ENCODE measurements at places on chromosomes 6 and 20.

- no peak for DNase-seq
Observed at GRCh38 chr6:133937909-133938308, 15.1 kb upstream of the TBPL1 start.

DNA sequence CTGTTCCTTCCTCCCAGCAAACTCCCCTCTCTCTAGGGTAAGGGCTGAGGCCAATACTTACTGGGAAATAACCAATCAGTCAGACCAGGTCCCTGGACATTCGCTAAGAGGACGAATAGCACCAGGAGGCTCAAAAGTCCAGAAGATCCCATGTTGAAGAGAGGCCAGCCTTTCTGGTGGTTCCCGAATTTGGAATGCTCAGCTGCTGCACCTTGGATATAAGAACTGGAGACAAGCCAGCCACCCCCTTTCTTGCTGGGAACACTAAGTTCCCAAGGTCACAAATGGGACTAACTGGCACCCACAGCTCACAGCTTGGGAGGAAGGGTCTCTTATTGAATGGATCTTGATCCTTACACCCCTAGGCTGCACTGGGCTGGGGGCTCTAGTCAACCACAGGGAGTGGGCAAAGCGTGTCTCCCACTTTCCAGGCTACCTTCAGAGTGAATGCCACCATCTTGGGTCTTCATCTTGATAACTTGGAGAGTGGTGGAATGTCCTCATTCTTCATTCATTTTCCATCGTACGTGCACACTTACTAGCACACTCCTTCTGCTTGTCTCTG is at the start of gene EPPIN:
TSS of gene EPPIN (minus strand) at position 196 of the 565 bp plus-strand sequence. CDS start at position 152, 44 bp downstream.
- no peak for DNase-seq

DNA sequence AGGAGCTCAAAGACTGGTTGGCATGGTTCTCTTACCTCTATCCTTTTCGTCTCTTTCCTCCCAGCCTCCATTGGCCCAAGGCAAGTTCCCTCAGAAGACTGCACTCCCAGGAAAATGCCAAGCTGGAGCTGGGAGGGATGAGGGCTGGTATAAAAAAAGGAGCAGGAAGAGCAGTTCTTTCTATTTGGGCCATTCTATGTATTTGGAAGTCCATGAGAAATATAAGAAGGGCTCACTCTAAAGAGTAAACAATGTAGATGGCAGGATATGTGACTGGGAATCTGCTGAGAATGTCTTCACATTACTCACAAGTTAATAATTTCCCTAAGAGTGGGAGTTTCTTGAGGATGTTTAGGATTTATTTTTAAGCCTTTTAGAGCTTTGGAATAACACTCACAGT is 36.6 kb upstream of the ADTRP start:
- DNase-seq, result no peak

DNA sequence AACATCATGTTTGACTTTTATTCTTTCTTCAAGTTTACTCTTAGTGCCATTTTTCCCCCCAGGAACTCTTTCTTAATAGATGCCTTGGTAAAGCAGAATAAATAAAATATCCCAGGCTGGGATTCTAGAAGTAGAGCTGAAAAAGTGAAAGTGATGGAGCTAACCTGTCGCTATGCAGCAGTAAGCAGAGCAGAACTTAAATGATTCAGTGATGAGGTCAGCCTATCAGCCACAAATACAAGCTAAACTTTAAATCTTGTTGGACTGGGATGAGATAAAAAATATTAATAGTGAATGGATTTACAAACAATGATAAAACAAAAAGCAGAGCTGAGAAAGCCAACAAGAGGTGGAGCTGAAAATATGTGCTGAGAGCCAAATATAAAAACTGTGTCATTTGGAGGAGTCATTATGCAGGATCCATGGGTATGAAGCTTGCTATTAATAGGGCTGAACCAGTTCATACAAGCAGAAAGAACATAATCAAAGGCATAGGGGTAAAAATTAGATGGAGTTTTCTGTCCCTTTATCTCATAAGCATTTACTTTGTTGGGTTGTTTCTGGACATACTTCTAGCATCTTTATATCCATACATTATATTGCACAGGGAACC is 877.8 kb downstream of the EPHA7 start:
- peak; percentile 18 for DNase-seq

- no peak for DNase-seq
Observed at GRCh38 chr20:61806995-61807394, 258.7 kb downstream of the TAF4 start.

DNA sequence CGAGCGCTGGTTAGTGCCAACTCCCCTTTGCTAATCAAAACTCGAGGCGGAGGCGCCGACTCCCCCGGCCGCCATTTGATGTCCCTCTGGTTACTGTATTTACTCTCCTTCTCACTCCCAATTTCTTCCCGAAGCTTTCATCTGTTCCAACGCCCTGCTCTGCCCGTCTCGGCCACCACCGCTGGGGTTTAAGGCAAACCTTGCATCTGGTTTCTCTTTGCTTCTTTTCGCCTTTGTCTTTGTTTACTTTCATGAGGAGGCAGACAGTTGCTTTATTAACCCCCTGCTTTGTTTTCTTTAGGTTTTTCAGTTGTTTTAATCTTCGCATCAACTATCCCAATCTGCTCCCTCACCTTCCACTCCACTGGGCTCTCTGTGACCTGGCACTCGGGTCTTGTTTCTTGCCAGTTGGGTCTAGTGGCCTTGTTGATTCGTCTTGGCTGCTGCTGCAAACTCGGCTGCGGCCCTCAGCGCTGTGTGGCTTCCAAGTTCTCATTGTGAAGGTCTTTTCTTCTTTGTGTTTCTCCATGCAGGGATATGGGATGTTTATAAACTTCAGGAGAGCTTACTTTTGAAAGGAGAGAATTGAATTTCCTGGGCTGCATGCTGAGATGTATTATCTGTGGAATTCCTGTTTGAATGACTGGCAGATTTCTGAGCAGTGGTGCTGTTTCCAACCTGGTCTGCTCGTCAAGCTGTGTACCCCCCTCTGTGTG is 155.1 kb downstream of the CDC5L start:
- no peak for DNase-seq

DNA sequence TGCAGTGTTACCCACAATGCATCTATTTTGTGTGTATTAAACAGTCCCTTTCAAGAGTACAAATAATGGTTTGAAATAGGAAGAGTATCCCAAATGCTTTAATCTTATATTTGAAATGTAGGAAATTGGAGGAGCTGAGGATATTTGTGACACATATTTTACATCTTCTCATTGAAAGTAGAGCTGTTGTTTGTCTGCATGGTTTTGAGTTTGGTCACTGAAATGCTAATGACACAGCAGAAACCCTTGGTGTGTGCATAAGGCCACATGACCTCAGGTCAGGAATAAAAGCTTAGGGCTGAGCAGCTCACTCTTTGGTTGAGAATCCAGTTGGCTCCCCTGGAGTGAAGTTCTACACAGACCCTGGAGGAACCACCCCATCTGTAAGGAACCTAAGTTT is 49.8 kb downstream of the TPD52L1 start:
- DNase-seq, result peak; percentile 56

DNA sequence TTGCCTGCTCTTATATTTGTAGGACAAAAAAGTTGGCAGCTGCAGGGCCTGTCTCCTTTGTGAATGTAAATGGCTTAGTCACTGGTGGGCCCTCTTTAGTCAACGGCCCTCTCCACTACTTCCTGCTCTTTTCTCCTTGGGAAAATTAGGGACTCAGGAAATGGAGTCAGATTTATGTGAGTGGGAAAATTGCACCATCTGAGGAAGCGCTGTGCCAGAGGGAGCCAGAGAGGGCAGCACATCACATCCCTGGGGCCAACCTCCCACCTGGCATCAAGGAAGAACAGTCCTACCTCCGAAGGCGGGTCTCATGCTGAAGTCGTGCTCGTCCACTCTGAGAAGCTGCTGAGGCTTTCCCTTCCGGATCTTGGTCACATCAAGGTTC is 15.6 kb downstream of the GABRR2 start:
- DNase-seq, result no peak

DNA sequence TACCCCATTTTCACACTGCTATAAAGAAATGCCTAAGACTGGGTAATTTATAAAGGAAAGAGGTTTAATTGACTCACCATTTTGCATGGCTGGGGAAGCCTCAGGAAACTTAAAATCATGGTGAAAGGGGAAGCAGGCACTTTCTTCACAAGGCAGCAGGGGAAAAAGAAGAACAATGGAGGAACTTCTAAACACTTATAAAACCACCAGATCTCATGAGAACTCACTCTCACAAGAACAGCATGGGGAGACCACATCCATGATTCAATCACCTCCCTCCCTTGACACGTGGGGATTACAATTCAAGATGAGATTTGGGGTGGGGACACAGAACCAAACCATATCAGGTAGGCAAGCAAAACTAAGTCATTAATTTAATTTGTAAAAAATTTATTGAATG is 343.2 kb downstream of the FRK start:
- peak; percentile 23 for DNase-seq

DNA sequence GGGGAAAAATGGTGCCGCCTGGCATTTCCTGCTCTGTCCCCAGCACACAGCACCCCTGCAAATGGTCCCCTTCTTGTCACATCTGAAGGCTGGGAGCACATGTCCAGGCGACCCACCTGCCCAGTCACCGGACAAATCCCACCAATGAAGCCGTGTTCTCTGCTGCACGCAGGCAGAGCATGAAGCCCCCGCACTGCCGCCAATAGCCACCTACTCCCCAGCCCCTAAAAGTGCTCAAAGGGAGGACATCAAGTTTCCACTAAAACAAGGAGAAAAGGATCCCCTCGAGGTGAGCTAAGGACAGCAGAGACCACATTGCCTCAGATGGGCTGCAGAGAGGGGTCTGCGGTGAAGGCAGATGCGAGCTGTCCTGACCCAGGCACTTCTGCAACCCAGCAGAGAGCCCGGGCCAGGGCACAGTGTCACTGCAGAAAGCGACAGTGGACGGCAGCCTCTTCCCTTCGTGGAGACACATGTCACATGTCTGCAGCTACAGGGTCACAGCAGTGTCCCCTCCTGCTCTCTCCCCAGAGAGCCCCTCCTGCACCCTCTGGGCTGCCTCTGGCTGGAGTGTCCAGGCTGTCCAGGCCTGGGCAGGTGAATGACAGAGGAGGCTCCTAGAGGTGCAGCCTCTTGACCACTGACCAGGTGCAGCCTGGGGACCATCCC is 221.5 kb downstream of the PREX1 start:
- DNase-seq, result no peak

- DNase-seq, result no peak
Observed at GRCh38 chr6:87196275-87196842, 41.0 kb downstream of the ZNF292 start.

DNA sequence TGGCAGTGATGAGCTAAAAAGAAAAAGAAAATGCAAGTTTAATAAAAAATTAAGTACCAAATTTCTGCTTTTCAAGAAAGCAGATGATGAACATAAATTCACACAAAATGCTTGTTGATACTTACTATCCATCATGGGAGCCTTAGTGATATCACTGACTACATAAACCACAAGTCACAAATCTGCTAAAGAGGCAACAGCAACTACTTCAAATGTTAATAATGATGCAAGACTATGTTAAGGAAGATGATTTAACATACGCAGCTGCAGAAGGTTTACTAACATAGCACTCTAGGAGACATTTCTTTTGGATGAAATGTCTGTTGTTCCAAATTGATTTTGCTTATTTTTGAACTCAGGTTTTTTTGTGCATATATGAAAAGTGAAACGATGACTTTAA is 18.6 kb downstream of the FYN start:
- peak; percentile 23 for DNase-seq

DNA sequence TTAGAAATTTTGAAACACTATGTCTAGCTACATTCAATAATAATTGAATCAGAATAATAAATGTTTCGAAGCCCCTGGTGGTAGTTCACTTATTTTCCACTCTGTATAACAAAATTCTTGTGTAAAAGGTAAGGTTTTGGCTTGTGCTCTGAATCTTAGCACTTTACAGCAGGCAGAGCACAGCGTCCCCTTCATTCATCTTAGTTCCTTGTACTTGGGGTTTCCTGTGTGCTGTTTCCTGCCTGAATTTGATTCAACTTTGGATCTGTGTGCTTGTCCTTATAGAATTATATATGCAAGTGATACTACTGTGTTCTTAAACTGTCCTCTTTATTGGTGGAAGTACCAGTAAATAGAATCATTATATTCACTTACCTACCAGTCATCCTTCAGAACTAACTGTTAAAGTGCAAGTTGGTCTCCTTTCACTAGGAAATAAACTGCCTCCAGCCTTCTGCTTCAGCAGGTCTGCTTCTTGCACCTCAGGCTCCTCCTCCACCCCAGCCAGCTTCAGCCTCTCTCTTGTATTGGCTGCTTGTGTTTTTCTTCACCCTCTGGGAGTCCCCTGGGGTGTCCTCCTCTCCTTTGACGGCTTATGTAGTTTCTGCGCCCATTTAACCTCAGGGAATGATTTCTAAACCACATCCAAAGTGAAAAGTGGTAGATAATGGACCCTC is 28.8 kb upstream of the TULP4 start:
- peak; percentile 32 for DNase-seq

DNA sequence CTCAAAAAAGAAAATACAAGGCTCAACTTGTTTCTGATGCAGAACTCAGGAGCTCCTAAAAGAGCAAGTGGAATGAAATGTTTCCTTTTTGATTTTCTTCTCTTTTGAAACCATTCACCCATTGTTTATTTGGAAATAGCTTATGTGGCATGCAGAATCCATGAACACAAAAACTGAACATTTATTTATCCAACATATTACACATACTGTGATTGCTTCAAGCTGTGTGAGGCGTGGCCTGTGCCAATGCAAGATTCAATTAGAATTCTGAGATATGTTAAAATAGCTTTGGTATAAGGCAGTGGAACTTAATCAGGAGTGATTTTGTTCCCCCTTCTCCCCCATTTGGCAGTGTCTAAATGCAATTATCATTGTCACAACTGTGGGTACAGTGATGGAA is 45.9 kb upstream of the CARMIL1 start:
- DNase-seq, result no peak

- no peak for DNase-seq
Observed at GRCh38 chr6:15046751-15047150, 199.1 kb upstream of the JARID2 start.

- no peak for DNase-seq
Observed at GRCh38 chr6:150690681-150691080, 91.0 kb downstream of the PLEKHG1 start.

- no peak for DNase-seq
Observed at GRCh38 chr20:6200092-6200491, 77.3 kb upstream of the FERMT1 start.

- DNase-seq, result peak; percentile 74
Observed at GRCh38 chr20:49846206-49846807, 33.7 kb downstream of the SLC9A8 start.

GRCh38 chr6:36032261-36032660 is 4.7 kb downstream of the MAPK14 start:
- peak; percentile 46 for DNase-seq

- no peak for DNase-seq
Observed at GRCh38 chr6:142373268-142374090, 71.7 kb downstream of the ADGRG6 start.

GRCh38 chr20:1012359-1013168 is 10.5 kb upstream of the RSPO4 start:
- no peak for DNase-seq

Measured in OCI-M1 (cell line).